GM04504 (cell line): ENCODE measurements at places on chromosomes 6 and 20.
A peak's percentile ranks its signal among the peaks of the same experiment; 100 is the strongest.

DNA sequence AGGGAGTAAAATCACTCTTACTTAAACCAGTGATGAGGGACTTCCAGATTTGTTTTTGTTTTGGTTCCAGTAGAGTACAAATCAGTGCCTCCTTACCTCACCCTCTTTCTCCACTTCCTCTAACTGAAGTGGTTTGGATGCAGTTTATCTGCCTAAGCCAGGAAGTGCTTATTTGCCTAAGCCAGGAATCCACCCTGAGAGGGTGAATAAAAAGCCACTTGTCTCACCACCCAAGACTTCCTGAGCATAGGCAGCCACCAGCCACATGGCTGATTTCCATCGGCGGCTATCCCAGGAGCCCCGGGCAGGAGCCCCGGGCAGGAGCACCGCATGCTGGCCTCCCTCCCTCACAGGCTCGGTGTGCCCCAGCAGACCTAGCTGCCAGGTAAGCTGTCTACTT is 12.0 kb downstream of the LRP11 start:
- no peak for DNase-seq

DNA sequence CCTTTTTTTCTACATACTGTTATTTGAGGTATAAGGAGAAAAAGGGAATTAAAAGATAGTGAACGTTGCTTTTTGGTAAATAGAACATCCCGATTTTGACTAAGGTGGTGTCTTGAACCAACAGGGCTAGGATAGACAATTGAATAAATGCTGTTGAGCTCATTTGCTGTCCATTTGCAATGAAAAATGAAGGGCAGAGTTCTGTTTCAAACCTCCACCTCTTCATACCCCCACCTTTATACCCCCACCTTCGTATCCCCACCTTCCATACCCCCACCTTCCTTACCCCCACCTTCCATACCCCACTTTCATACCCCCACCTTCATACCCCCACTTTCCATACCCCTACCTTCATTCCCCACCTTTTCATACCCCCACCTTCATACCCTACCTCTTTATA is 93.4 kb upstream of the NAA20 start:
- DNase-seq, result no peak

DNA sequence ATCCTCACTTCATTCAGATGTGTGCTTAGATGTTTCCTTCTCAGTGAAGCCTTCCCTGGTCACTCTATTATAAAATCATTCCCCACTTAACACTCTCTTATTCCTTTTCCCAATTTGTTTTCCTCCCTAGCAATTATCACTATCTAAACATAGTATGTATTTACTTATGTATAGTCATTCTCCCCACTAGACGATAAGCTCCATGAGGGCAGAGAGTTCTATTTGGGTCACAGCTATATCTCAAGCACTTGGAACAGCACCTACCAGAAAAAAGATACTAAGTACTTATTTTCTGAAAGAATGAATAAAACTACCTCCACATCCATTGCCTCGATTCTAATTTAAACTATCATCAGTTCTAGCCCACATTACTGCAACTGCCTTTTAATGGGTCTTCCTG is 36.5 kb downstream of the USP49 start:
- DNase-seq, result no peak

GRCh38 chr6:28982476-28983266 is 22.4 kb downstream of the ZNF311 start:
- DNase-seq, result peak; percentile 24

- DNase-seq, result no peak
These were observed 764 bp downstream of the DNTTIP1 start for GRCh38 chr20:45792317-45793118.

DNA sequence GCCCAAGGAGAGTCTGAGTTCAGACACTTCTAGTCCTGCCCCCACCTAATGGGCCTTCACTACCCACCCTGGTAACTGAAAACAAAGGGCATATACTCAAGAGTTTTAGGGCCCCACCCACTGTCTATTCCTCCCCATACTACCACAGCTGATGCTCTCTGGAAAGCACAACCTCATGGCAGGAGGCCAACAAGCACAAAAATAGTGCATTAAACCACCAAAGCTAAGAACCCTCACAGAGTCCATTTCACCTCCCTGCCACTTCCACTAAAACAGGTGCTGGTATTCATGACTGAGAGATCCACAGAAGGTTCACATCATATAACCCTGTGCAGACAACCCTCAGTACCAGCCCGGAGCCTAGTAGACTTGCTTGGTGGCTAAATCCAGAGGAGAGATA is 132.1 kb upstream of the ADGRB3 start:
- no peak for DNase-seq

- peak; percentile 80 for DNase-seq
These were observed 259.1 kb downstream of the HDGFL1 start for GRCh38 chr6:22828179-22829062.

- DNase-seq, result no peak
These were observed 16.5 kb downstream of the RNASET2 start for GRCh38 chr6:166939894-166940293.

DNA sequence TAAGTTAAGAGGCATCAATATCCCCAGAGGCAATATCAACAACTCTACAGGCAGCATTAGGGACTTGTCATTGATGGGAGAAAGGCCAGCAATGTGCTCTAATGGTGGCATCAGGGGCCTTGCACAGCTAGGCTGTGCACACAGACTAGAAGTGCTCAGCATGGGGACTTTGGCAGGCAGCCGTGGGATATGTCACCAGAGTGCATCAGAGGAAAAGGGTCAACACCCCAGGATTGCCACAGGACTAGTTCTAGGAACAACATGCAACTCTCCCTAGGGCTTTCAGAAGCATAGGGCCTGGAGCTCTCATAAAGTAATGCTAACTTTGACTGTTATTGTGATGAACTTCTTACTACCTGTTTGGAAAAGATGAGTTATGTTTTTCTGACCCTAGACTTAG is 32.2 kb upstream of the OSTM1 start:
- no peak for DNase-seq

DNA sequence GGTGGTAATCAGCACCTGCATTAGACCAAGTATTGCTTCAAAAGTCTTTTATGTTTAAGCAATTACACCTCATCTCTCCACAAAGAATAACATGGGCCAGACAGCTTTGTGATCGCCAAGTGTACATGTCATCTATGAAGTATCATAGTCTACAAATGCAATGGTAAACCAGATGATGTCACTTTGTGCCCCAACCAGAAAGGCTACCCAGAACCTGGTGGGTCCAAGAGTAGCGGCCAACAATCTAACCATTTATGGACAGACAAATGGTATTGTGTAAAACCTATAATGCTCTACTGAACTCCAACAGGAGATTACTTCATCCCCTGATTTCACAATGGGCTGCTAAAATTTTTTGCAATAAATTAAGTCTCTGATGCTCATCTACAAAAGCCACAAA is 295.9 kb downstream of the GMDS start:
- DNase-seq, result peak; percentile 5

GRCh38 chr20:15937179-15937578 is 636.1 kb downstream of the KIF16B start:
- DNase-seq, result no peak

- DNase-seq, result no peak
These were observed 310.4 kb upstream of the SUPT3H start for GRCh38 chr6:45688180-45688579.

DNA sequence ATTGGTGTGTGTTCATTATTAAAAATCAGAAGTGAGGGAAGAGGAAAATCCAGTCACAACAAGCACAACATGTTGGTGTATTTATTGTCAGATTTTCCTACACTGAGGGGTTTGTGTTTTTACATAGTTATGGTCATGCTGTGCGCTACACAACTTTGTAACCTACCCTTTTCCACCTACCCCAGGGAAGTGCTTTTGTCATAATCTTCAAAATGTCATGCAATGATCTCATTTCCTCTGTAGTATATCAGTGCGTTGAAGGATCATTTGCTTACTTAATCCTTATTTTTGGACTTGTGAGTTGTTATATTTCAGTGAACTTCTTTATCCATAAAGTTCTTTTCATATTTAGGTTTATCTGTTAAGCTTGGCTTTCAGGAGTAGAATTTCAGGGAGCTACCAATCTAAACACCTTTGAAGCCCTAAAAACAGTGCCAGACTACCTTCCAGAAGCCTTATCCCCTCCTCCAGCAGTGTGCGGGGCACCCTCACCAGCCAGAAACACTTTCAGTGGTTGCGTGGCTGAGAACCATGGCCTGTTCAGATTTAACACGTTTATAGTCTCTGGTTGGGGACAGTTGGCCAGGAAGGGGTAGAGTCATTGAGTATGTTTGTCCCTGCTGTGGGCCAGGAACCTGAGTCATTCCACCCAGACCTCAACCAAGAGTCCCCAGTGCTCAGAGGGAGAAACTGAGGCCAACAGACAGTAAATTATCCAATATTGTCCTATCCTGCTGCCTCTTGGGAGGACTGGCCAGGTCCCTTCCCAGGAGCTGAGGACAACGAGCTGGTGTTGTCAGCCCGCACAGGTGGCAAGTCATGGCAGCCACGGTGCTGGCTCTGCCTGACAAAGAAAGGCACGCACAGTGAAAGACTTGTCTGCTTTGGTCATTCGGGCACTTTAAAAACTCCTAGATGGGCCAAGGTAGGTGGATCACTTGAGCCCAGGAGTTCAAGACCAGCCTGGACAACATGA is 40.3 kb downstream of the STK35 start:
- DNase-seq, result no peak

DNA sequence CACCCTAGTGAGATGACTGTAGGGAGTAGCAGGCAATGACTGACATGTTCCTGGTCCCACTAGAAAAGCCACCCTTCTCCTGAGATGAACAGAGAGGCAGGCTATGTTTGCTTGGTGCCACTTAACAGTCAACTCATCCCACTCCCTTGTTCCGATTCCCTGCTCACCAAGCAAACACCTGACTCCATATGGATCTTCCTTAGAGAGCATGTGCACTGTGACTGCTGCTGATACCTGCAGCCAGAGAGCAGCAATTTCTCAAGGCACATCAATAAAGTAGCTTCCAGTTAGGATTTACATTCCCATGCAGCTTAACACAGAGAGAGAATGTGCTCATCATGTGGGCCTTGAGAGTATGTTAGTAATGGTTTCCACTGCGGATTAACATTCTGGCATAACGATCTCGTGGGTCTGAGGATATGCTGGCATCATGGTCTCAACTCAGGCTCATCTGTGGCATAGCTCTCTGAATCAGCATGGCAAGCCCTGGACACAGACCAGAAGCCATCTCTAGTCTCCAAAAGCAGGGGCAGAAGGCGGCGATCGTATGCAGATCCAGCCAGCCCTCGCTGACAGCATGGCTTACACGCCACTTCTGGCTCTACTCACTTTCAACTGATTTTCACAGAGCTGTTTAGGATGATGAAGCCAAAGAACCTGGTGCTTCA is 43.9 kb downstream of the ATXN1 start:
- DNase-seq, result no peak

DNA sequence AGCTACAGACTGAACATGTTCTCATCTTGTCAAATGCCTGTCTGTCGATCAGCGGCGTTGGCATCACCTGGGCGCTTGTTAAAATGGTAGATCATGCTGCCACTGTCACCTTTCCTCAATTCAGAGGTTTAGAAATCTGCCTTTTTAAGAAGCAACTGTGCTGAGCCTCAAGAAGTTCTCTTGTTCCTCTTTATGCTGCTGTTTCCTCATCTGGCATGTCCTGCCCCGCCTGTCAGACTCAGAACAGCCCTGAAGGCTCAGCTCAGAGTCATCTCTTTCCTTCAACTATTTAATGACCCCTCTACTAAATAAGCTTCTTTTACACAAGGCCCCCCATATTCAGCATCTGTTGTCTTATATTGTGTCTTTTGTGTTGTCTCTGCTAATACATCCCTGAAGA is 368.2 kb downstream of the EPM2A start:
- DNase-seq, result no peak

- no peak for DNase-seq
These were observed 409 bp downstream of the SRMS start for GRCh38 chr20:63546956-63547724.

- no peak for DNase-seq
These were observed 29.7 kb downstream of the FOXC1 start for GRCh38 chr6:1639430-1639829.

DNA sequence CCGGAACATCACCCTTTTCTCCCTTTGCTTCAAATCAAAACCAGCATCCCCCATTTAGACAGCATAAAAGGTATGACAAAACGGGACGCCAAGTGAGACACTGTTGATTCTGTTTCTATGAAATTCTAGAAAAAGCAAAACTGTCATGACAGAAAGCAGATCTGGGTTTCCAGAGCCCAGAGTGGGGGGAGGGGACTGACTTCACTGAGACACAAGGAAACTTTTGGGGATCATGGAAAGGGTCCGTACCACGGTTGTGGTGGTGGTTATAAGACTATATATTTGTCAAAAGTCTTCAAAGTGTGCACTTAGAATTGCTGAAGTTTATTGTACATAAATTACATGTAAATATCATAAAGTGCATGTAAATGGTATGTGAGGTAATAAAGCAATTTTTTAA is 82.6 kb downstream of the SLC22A3 start:
- DNase-seq, result no peak

- no peak for DNase-seq
These were observed 311.1 kb upstream of the TCF21 start for GRCh38 chr6:133577851-133578250.

- no peak for DNase-seq
These were observed 150.4 kb downstream of the C6orf58 start for GRCh38 chr6:127727260-127727953.

GRCh38 chr6:80319196-80319595 is 212.7 kb downstream of the BCKDHB start:
- DNase-seq, result peak; percentile 21

GRCh38 chr6:84763886-84764331 is 489 bp downstream of the TBX18 start:
- peak; percentile 29 for DNase-seq

GRCh38 chr20:53252002-53252401 is 279.8 kb downstream of the TSHZ2 start:
- no peak for DNase-seq

GRCh38 chr6:145669627-145670034 is 65.7 kb downstream of the EPM2A start:
- peak; percentile 65 for DNase-seq

DNA sequence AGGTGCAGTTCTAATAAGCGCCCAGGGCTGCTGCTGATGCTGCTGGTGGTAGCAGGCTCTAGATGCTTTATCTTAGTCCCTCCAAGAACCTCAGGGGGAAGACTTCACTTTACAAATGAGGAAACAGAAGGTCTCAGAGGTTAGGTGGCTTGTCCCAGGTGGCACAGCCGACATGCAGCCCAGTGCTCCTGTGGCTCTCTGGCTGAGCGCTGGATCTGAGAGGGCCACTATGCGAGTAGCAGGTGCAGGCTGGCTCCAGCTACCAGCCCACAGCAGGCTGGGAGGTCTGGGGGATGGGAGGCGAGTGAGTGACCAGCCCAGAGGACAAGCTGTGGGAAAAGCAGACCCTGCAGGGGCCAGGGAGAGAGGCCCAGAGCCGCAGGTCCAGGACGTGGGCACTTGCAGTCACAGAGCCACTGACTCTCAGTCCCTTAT is 90.9 kb downstream of the PRND start:
- DNase-seq, result no peak

- DNase-seq, result no peak
These were observed 50.6 kb upstream of the CCDC167 start for GRCh38 chr6:37550191-37550831.
